Activated CD4-positive, CD25-positive, alpha-beta regulatory T cell treated with anti-CD3 and anti-CD28 coated beads, Interleukin-2, amount 50 U/mL, for 72 hours (primary cell): ENCODE measurements at places on chromosomes 3 and 15.

GRCh38 chr3:55569033-55569599 lies 82.0 kb upstream of the WNT5A start:
- no peak for DNase-seq

DNA sequence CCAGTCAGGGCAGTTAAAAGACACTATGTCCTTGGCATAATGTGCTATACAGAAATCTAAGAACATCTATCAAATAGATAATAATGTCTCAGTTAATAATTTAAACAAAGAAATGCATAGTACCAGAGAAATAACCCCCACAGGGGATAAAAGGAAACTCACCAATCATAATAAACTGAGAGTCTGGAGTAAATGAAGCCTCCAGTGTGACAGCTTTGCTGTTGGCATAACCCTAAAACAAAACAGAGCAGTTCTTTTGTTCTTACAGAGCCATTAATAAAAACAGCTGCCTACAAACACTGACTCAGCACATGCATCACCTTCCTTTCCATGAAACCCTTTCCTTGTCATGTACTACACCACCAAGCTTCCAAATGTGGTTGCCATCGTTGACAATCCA lies 13.5 kb downstream of the PPM1M start:
- DNase-seq, result no peak

DNA sequence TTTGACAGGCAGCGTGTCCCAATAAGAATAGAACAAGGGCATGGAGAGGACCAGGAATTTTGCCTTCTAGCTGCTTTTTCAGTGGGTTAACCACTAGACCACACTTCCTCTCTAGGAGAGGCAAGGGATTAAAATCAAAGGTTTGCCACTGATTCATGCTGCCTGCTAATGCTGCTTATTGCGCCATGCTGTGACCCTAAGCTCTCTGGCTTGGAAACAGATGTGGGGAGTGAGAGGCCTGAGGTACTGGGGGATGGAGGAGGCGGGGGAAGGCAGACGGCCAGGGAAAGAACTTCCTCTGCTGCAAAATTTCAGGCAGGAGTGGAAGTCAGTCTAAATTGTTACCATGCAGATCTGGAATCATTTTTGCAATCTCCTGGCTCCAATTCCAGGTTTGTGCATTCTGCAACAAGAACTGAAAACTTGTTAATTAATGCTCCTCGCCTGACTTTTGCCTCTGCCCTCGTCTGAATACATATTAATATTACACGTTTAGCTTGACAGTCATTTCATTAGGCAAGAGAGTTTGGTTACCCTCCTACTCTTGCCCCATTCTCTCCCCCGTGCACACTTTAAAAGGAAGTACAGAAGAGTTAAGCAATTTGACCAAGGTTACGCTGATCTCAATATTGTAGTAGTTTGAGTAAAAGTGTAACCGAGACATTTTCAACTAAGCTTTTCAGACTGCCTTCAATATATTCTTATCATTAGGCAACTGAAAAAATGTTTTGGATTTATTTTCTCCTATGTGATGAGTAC lies 121.7 kb upstream of the SPRED1 start:
- DNase-seq, result no peak

DNA sequence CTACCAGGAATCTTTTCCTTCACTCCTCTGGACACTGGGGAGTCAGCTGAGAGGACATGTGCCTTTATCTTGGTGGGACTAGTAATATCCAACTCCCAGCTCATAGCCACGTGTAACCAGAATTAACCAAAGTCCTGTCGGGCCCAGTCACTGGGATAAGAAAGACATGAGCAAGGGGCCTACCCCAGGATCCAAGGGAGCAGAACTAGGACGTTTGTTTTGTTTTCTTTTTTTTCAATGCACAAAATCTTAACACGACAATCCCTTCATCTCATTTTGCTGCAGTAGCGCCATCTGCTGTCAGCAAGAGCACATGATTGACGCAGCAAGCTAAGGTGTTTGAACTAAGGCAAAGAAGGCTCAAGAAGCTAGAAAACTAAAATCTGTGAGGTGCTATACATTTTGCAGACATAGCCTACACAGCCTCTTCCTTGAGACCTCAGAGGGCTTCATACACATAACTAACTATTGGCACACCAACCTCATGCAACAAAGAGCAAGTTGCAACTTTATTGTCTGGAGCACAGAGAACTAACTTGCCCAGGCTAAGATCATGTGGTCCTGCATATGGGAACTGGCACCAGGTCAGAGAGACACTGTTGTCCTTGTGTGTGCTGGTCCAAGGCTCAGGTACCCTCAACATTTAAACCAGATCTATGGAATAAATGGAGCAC lies 43.6 kb downstream of the RLBP1 start:
- DNase-seq, result peak; percentile 43

DNA sequence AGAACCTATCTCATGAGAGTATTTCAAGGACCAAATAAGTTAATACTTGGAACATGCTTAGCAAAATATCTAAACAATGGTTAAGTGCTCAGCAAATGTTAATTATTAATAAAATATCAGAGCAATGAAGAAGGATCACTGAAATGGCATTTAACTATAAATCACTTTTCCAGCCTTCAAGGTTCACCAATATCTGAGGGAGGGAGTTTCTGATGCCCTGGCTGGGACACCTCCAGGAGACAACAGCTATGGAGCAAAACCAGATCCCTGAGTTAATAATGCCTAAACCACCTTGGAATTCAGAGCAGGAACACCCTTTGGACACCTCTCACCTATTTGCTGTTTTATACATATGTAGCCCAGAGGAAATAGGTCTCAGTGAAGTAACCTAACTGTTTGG lies 6.4 kb upstream of the FAM174B start:
- DNase-seq, result no peak

DNA sequence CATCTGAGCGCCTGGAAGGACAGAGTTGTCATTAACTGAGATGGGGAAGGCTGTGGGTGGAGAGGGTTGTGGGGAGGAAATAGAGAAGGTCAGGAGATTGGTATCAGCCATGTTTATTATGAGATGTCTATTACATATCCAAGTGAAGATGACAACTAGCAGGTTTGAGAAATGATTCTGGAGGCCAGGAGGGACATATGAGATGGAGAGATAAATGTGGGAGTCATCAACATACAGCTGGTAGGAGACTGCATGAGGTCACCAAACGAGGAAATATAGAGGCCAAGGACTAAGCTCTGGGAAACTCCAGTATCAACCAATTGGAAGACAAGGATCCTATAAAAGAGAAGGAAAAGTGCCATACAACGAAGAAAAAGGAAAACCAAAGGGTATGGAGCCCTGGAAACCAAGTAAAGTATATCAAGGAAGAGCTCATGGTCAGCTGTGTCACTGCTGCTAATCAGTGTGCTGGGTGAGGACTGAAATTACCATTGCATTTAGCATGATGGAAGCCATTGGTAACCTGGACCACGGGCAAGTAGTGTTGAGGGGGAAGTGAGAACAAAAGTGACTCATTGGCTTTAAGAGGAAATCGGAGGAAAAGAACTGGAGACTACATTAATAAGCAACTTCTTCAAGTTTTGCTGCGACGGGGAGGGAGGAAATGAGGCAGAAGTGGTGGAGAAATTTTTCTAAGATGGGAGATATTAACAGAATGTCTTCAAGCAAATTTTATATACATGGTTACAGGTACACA lies 14.0 kb upstream of the UACA start:
- DNase-seq, result no peak

- no peak for DNase-seq
These were observed 273.4 kb downstream of the ARRDC4 start for GRCh38 chr15:98233873-98234272.

DNA sequence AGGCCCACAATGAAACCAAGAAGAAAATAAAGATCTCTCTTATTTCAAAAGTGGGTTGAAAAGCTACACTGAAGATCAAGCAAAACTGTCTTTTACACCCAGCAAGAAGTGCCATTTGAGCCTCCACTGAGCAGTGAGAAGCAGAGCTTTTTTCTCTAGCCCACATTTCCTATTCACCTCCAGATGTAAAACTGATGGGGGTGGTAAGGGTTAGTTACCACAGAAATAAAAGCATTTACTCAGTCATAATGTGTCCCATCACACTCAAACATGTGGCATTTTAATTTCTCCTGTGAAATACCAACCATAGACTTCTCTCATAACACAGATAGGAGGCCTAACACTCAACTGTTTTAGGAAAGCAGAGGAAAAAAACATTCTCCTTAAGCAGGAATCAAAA lies 21.0 kb downstream of the IFT57 start:
- DNase-seq, result no peak

GRCh38 chr3:30864836-30865235 lies 29.6 kb downstream of the GADL1 start:
- DNase-seq, result no peak

GRCh38 chr3:170469151-170470062 lies 50.7 kb downstream of the CLDN11 start:
- no peak for DNase-seq

GRCh38 chr3:172040981-172041963 lies 1.9 kb downstream of the FNDC3B start:
- DNase-seq, result no peak

- no peak for DNase-seq
These were observed 51.7 kb downstream of the SCN11A start for GRCh38 chr3:39000008-39000450.

DNA sequence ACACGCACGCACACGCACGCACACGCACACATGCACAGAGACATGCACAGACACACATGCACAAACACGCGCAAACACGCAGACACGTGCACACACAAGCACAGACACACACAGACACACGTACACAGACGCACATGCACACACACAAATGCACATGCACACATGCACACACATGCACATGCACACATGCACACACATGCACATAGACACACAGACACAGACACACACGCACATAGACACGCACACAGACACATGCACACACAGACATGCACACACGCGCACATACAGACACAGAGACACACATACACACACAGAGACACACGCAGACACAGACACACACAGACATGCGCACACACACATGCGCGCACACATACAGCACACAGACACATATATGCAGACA lies 26.4 kb upstream of the PIGZ start:
- DNase-seq, result no peak

DNA sequence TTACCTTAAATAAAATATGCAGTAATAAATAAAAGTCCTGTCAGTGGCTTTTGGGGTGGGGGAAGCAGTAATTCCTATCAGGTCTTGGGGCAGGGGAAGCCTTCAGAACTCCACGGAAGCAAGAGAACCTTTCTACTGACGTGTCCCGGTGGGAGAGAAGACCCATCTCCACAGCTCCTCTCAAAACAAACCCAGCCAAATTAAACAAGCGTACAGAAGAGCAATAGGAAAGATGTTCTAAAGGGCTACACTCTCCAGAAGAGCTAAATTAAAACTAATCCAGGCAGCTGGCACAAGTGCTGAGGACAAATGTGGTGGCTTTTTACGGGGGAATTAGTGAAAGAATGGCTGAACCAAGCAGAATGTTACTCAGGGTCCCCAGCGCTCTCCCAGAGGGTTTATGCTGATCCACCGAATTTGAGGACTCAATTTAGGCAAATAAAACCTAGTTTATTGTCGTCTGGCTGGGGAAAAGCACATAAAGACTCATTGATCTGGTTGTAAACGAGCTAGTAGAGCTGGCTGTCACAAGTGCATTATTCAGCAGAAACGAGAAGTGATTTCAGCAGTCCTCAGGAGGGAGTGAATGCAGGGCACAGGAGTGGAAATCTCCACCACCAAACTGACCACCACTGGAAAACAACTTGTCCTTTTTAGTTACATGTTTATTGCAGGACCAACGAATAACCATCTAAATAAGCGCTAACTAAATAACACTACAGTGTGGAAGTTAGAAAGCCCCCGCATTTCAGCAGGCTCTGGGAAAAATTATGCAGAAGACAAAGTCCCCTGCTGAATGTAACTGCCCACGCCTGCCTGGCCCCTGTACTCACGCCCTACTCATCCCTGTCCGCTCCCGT lies 13.5 kb downstream of the BFSP2 start:
- DNase-seq, result no peak

DNA sequence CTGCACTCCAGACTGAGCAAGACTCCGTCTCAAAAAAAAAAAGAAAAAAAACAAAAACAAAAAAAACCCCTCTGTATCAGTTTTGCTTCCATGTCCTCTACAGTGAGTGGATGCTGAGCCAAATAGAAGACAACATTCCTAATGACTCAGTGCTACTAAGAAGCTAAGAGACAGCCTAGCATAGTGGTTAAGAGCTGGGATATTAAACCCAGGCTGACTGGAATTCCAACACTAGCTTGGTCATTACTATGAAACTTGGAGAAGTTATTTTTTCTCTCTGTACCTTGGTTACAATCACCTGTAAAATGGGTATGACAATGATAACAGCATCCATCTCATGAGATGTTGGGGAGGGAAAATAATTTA lies 60.9 kb upstream of the PYGO1 start:
- DNase-seq, result no peak
